ENCODE measurements at places on chromosomes 2 and 18. TPM values are rescaled to one million over a fixed set of nuclear protein-coding genes. Genes with fewer than 3 reads are reported as not detected.

CFC1 gene
- not detected for total RNA-seq

- H3K4me1 ChIP-seq, result no peaks in the 10 kb centered on the region
- no peak for DNase-seq
- no peaks in the 10 kb centered on the region for H3K36me3 ChIP-seq
- H3K27ac ChIP-seq, result no peak overlapping the region
- no peak overlapping the region for H3K4me3 ChIP-seq
These were observed 71.6 kb downstream of the PRKRA start for GRCh38 chr2:178379162-178380004.

TTN gene
- total RNA-seq, result 11.9 TPM

- no peak overlapping the region for H3K27ac ChIP-seq
- DNase-seq, result no peak
- no peaks in the 10 kb centered on the region for H3K4me1 ChIP-seq
- no peaks in the 10 kb centered on the region for H3K27me3 ChIP-seq
- H3K4me3 ChIP-seq, result no peak overlapping the region
- H3K36me3 ChIP-seq, result no peaks in the 10 kb centered on the region
These were observed 67.8 kb upstream of the SALL3 start for GRCh38 chr18:78911751-78912283.

- peak overlapping the region; percentile 99 for H3K27ac ChIP-seq
- H3K27me3 ChIP-seq, result no peaks in the 10 kb centered on the region
- peaks cover 31% of the 10 kb centered on the region for H3K4me1 ChIP-seq
- DNase-seq, result no peak
These were observed 943 bp downstream of the INPP5D start for GRCh38 chr2:233060980-233061590.

DNA sequence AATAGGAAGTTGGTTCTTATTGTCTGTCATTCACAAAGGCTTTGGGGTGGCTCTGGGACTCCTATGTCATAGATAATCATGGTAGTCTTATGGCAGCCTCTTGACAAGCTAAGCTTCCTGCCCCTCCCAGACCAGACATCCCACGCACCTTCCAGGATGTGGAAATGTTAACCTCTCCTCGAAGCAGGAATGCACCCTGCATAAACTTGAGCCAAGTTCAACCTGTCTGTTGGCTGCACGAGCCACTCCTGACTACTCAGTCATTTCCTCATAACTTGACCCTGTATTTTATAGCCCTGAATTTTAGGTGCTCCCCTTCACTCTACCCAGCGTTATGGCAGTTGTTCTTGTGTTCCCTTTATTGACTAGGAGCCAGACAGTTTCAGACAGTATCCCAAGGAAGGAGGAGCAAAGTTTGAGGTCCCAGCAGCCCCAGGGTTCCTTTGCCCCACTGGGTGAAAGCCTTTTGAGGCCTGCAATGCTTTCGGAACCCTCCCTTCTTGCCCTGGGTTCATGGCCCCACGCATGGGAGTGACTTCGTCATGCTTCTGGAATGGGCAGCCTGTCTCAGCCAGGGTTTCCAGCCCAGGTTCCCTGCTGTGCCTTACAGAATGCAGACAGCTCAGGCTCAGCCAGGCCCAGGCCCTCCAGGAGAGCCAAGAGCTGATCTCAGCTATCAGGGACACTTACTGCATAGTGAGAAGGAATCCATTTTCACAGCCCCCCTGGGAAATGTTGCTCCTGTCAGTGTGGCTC is 15.6 kb upstream of the INO80C start:
- DNase-seq, result no peak

GRCh38 chr2:150357770-150358467 is 129.5 kb downstream of the RND3 start:
- no peak overlapping the region for H3K27ac ChIP-seq
- no peak for DNase-seq
- no peaks in the 10 kb centered on the region for H3K36me3 ChIP-seq
- H3K27me3 ChIP-seq, result no peaks in the 10 kb centered on the region
- H3K4me1 ChIP-seq, result no peaks in the 10 kb centered on the region
- no peak overlapping the region for H3K4me3 ChIP-seq

DNA sequence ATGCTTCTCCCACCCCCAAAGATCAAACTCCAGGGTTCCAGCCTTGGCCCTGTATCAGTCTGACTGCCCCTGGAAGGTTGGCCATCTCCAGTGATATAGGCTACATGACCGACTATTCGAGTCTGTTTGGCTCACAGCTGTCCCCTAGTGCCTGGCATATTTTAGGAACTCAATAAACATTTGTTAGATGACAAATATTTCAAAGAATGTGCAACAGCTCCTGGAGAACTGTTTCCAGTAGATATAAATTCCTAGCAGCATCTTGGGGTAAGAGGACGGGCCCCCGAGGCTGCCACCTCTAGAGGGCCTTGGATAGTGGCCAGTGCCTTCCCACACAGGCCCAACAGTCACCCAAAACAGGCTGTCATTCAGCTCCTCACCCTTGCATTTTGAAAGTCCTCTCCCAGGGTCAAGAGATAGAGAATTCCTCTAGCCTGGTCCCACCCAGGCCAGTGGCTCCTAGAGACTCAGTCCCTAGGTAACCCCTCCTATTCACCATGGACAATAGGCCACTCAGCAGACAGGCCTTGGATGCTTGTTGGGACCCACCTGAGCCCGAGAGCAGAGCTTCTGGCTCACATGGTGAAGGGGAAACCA is 45.1 kb upstream of the ATP6V1B1 start:
- H3K4me1 ChIP-seq, result peaks cover 19% of the 10 kb centered on the region
- H3K4me3 ChIP-seq, result no peak overlapping the region
- DNase-seq, result no peak
- H3K27me3 ChIP-seq, result peaks cover 96% of the 10 kb centered on the region

- DNase-seq, result no peak
- H3K36me3 ChIP-seq, result no peaks in the 10 kb centered on the region
- H3K27ac ChIP-seq, result no peak overlapping the region
- H3K4me3 ChIP-seq, result no peak overlapping the region
- no peaks in the 10 kb centered on the region for H3K4me1 ChIP-seq
These were observed 110.4 kb downstream of the GRB14 start for GRCh38 chr2:164510895-164511294.

ACTG2 gene
- total RNA-seq, result 0.22 TPM

MYO7B gene
- 4.7 TPM for total RNA-seq

GRCh38 chr2:25314514-25315315 is 27.0 kb downstream of the DNMT3A start:
- no peaks in the 10 kb centered on the region for H3K27me3 ChIP-seq
- H3K4me3 ChIP-seq, result peak overlapping the region; percentile 82
- peaks cover 13% of the 10 kb centered on the region for H3K36me3 ChIP-seq
- peak; percentile 78 for DNase-seq

GRCh38 chr2:10125842-10126631 is 3.5 kb downstream of the RRM2 start:
- H3K27me3 ChIP-seq, result no peaks in the 10 kb centered on the region
- H3K27ac ChIP-seq, result peak overlapping the region; percentile 88
- no peak for DNase-seq
- peak overlapping the region; percentile 93 for H3K4me3 ChIP-seq

- H3K27ac ChIP-seq, result no peak overlapping the region
- H3K36me3 ChIP-seq, result no peaks in the 10 kb centered on the region
- no peak overlapping the region for H3K4me3 ChIP-seq
- H3K4me1 ChIP-seq, result no peaks in the 10 kb centered on the region
- no peak for DNase-seq
These were observed 175.0 kb upstream of the HNRNPA3 start for GRCh38 chr2:177037569-177037968.

DNA sequence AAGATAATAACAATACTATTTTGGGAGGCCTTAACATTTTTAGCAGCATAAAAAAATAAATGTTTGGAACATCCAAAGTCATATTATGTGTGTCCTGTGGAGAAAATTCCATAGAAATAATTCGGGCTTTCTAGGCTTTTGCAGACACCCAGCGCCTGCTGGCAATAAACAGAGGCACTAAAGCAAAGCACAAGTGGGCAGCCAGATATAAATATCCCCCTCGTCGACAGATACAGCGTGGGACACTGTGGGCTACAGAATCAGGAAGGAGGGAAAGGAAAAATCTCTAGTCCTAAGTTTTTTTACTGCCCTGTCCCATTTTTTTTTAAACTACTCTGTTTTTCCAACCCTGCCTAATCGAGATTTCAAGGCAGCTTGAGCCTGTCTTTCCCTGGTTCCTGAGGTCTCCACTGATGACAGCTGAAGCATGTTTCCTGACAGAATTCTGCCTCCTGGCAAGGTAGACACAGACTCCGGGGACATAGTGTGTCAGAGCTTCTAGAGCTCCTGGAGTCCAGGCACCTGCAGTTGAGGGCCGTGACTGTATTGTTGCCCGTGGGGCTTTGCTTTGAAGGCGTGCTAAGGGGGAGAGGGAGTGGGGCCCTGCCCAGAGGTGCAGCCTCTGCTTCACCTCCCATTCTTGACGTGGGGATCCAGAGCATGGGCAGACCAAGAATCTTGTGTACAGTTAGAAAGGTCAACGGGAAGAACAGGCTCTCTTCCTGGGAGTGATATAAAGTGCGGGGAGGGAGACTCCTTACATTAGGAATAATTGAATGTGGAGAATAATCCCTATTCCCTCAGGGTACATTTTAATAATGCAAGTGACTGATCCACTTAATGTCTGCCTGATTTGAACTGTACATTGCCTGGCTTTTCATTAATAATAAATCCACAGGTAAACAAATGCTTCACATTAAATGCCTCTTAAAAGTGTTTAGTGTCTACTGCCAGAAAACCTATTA is 232.3 kb downstream of the DCC start:
- H3K36me3 ChIP-seq, result no peaks in the 10 kb centered on the region
- DNase-seq, result no peak
- H3K27me3 ChIP-seq, result no peaks in the 10 kb centered on the region
- H3K4me3 ChIP-seq, result no peak overlapping the region
- no peaks in the 10 kb centered on the region for H3K4me1 ChIP-seq

TIMM21 gene
- 27.3 TPM for total RNA-seq

NOSTRIN gene
- total RNA-seq, result not detected

- H3K27me3 ChIP-seq, result no peaks in the 10 kb centered on the region
- H3K4me3 ChIP-seq, result no peak overlapping the region
- no peak for DNase-seq
These were observed 96.7 kb upstream of the COL5A2 start for GRCh38 chr2:189276277-189276676.

DNA sequence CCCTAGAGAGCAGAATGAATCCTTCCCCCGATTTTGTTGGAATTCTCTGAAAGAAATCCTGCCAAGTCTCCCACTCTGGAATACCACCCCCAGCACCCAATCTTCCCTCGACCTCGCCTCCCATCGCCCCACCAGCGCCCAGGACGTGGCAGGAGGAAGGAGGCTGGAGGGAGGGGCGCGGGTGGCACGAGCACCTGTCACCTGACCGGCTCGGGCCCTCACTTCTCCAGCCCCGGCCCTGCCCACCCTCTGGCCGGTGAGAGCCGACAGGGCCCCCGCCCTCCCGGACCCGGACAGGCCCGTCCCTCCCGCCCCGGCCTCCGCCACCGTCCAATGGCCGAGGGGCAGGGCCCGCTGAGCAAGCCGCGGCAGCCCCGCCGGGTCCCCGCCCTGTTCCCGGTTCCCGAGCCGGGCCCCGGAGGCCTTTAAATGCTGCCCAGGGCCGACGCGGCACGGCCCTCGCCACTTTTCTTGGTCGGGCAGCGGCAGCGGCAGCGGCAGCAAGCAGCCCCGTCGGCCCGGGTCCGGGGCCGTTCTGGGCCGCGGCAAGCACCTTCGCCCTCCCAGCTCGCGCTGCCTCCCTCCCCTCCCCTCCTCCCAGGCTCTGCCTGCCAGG is at the start of gene LGALSL:
LGALSL (plus strand) TSS at position 393 of the 616 bp plus-strand sequence. CDS start 384 bp downstream, outside the sequence.
- H3K27me3 ChIP-seq, result peaks cover 41% of the 10 kb centered on the region
- H3K27ac ChIP-seq, result no peak within 1 kb of the TSS
- peak within 1 kb of the TSS; percentile 82 for H3K4me3 ChIP-seq
- DNase-seq, result peak; percentile 63
- no peaks in the 10 kb centered on the region for H3K36me3 ChIP-seq

DNA sequence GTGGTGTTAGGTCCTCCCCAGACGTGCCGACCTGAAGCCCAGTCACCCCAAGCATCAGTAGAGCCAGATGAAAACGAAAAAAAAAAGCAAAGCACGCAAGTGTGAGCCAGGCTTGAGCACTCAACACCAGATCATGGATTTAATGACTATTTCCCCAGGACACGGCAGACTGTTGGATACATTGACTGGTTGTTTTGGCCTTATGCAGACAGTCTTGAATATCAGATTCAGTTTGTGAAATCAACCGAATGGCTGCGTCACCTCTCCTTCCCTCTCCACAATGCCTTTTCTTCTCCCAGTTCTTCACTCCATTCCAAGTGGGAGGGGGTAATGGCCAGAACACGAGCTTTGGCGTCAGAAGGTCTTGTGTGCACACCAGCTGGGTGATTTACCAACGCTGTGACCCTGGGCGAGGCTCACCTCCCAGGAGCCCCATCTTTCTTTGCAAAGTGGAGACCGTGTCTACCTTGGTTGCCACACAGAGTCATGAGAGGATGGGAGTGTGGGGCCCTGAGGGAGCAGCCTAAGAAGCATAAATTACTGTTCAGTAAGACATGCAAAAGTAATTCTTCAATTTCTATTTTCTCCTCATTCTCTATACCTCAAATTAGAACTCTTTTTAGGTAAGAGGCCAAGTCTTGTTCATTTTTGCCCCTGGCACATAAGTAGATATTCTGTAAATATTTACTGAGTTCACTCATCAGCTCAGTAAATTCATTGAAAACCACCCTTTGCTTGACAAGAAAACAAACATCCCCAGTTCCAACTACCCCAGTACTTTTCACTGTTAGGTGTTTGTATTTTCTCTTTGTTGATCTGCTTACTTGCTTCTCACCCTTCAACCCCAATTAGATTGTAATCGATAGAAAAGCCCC is 181.1 kb upstream of the COPS8 start:
- H3K36me3 ChIP-seq, result no peaks in the 10 kb centered on the region
- H3K4me3 ChIP-seq, result no peak overlapping the region
- H3K27me3 ChIP-seq, result peaks cover 7% of the 10 kb centered on the region
- H3K4me1 ChIP-seq, result no peaks in the 10 kb centered on the region
- no peak overlapping the region for H3K27ac ChIP-seq

DNA sequence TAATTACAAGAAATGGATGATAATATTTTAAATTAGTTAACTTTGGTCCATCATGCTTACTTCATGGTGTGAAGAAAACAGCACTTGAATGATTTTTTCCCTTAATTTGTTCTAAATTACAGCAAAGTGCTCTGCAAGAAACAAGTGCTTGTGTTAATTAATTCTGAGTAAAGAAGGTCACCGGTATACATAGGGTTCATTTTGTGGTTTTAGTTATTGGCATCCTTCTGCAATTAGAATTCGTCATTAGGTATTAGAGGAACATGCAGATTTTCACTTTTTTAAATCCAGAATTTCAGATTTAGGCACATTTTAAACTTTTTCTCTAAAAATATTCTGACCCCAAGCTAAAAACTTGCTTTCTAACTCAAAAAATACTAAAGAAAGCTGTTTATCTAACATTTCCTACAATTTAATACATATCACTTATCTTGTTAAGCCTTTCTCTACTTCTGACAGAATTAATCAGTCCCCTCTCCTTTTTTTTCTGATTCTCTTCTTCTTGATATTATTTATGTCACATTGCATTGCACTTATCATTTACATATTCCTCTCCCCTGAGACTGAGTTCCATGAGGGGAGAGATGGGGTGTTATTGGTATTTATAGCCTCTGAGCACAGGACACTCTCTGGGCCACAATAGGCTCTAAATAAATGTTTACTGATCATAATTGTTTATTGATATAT is 129.2 kb downstream of the PLA2R1 start:
- H3K27me3 ChIP-seq, result peaks cover 4% of the 10 kb centered on the region
- H3K27ac ChIP-seq, result no peak overlapping the region
- H3K36me3 ChIP-seq, result no peaks in the 10 kb centered on the region
- no peak overlapping the region for H3K4me3 ChIP-seq
- no peak for DNase-seq
- peaks cover 4% of the 10 kb centered on the region for H3K4me1 ChIP-seq

ANKRD62 gene
- not detected for total RNA-seq
